Activated CD8-positive, alpha-beta T cell treated with anti-CD3 and anti-CD28 coated beads for 36 hours (primary cell): ENCODE measurements at places on chromosomes 13 and 19. TPM values are rescaled to one million over a fixed set of nuclear protein-coding genes. Genes with fewer than 3 reads are reported as not detected.

The NKPD1 gene
- 0.16 TPM for total RNA-seq

The FRY gene
- 0.58 TPM for total RNA-seq

The CKM gene
- not detected for total RNA-seq

The ZNF492 gene
- total RNA-seq: 2.1 TPM

The SHISA2 gene
- not detected for total RNA-seq

The FFAR3 gene
- 1.2 TPM for total RNA-seq

The OVOL3 gene
- not detected for total RNA-seq

The NLRP7 gene
- not detected for total RNA-seq

The ZNF98 gene
- total RNA-seq: not detected

The OLFM2 gene
- 2.7 TPM for total RNA-seq

The PPP2R1A gene
- total RNA-seq: 237 TPM

The PINLYP gene
- 12.3 TPM for total RNA-seq

The ATP8A2 gene
- total RNA-seq: 0.92 TPM

The PLPP2 gene
- not detected for total RNA-seq

The KIR2DL4 gene
- total RNA-seq: not detected

The MRPL57 gene
- total RNA-seq: 25.5 TPM

The CEACAM5 gene
- total RNA-seq: not detected

The ZNF180 gene
- 8.6 TPM for total RNA-seq

The GRIN2D gene
- total RNA-seq: 0.13 TPM

The SPATA13 gene
- total RNA-seq: 47.4 TPM

The COMP gene
- total RNA-seq: not detected

The ZNF730 gene
- 2.6 TPM for total RNA-seq

The C13orf42 gene
- total RNA-seq: not detected

The KLK14 gene
- 0.32 TPM for total RNA-seq

The RDH13 gene
- 17.3 TPM for total RNA-seq

The VSTM2B gene
- not detected for total RNA-seq

The PRODH2 gene
- not detected for total RNA-seq

The CLEC17A gene
- 0.83 TPM for total RNA-seq

The CEACAM7 gene
- total RNA-seq: not detected

The SIGLEC8 gene
- not detected for total RNA-seq

The CTU1 gene
- 11.1 TPM for total RNA-seq

The C19orf81 gene
- 3.2 TPM for total RNA-seq

The FGF22 gene
- 0.16 TPM for total RNA-seq

The CDX2 gene
- total RNA-seq: not detected

The HIPK4 gene
- not detected for total RNA-seq

The TIMM29 gene
- total RNA-seq: 14.7 TPM

The FUZ gene
- 23.5 TPM for total RNA-seq

The MEIS3 gene
- total RNA-seq: not detected
